AG09309 (cell line): ENCODE measurements at places on chromosomes 11 and 22.
A peak's percentile ranks its signal among the peaks of the same experiment; 100 is the strongest.

DNA sequence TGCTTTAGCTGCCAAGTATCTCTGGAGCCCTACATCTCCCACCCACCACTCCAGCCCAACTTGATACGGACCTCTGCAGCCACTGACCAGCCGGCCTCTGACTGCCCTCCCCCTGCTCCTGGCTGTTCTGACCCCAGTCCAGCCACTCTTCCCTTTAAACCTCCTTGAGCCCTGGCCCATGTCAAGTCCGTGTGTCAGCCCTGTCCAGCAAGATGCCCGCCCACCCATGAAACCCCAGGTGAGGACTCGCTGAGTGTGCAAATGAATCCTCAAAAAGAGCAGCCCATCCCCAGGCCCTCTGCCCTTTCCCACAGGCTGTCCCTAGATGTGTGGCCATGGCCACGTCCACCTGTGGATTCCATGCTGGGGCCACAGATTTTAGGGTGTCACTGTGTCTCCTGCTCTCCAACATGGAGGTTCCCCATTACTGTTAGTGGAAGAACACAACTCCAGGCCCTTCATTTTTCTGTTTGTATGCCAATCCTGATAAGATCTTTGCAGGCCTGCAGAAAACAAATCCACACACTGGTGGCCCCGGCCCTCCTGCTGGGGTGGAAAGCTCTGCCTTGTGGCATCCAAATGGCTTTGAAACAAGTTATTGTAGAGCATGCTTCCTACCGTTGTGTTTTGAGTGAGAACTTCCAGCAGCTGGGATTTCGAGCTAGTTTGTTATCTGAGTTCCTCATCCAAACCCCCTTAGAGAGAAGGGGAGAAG, 22.7 kb upstream of the ADORA2A start:
- no peak for DNase-seq

- no peak for DNase-seq
These were observed 319.5 kb downstream of the TENM4 start for GRCh38 chr11:79121351-79121750.

GRCh38 chr22:18065256-18065655, 12.5 kb upstream of the PEX26 start:
- no peak for DNase-seq

DNA sequence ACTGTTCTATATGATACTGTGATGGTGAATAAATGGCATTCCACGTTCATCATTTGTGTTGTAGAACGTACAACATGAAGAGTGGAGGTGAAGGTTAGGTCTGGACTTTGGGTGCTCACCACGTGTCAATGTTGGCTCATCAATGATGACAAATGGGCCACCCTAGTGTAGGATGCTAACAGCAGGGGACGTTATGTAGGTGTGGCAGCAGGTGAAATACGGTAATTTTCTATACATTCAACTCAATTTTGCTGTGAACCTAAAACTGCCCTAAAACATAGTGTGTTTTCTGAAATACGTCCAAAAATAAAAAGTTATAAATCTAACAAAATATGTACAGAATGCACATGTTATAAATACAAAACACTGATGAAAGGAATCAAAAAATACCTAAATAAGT, 6.2 kb downstream of the KRTAP5-6 start:
- DNase-seq, result no peak

GRCh38 chr11:117226388-117227385, 5.2 kb downstream of the PCSK7 start:
- peak; percentile 46 for DNase-seq

DNA sequence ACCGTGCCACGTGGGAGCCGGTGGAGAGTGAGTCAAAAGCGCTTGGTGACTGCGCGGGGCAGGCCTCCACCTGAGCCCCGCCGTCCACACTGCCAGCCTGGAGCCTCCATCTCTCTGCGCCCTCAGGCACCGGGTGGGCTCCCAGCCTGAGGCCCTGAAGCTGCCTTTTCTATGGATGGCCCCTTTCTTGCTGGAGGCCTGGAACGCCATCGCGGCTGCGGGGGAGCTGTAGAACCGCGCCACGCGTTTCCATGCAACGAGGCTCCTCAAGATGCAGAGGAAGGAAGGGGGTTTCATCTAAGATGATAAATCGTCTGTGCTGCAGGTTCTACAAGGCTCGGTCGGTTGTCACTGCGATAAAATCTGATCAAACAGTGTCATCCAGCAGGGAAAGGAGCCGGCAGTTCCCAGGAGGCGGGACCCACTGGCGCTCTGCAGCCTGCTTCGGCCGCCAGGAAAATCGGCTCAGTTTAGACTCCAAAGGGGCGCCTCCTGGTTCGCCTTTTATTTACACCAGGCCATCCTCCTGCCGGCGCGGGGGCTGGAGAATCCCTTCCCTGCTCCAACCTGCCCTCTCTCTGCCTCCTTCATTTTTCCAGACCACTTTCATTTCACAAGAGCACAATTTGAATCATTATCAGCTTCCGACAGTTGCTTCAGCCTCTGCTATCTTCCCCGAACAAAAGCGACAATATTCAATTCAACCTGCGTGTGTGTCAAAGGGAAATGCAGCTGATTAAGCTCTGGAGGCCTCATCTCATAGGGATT, 624.4 kb downstream of the BRD1 start:
- DNase-seq, result no peak

DNA sequence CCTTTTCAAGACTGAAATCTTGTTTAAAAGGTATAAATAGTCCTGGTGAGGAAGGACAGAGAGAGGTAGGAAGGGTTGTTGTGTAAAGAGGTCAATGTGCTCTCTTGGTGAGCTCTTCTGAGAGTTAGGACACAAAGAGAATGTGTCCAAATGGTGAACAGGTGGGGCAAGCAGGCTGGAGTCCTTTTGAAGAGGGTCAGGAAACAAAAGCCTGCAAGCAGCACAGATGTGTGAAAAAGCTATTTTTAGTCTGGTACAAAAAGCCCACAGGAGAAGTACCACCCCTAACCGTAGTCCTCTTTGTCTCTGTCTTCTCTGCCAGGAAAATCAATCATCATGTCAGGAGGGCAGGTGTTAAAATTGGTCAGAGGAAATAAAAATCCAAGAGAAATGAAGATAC, 54.4 kb upstream of the SYN3 start:
- no peak for DNase-seq

- DNase-seq, result peak; percentile 78
These were observed 21.2 kb downstream of the TBRG1 start for GRCh38 chr11:124643605-124644425.

GRCh38 chr22:24095826-24096757, 85.0 kb downstream of the CABIN1 start:
- DNase-seq, result no peak

DNA sequence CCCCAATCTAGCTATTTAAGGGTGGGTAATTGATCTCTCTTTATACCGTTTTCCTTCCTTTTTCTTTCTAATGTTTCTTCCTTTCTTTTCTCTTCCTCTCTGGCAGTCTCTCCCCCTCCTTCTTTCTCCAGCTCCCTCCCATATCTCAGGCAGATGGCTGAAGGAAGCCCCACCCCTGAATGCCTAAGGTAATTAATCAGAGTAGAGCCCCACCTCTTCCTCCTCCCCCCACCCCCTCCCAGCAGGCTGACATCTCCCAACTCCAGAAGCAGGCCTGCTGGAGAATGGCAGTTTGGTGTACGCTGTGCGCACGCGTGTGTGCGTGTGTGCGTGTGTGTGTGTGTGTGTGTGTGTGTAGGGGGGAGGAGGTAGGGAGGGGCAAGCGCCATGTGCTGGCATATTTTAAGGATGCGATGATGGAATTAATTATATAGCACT, 122.6 kb downstream of the APOL5 start:
- DNase-seq, result peak; percentile 95

DNA sequence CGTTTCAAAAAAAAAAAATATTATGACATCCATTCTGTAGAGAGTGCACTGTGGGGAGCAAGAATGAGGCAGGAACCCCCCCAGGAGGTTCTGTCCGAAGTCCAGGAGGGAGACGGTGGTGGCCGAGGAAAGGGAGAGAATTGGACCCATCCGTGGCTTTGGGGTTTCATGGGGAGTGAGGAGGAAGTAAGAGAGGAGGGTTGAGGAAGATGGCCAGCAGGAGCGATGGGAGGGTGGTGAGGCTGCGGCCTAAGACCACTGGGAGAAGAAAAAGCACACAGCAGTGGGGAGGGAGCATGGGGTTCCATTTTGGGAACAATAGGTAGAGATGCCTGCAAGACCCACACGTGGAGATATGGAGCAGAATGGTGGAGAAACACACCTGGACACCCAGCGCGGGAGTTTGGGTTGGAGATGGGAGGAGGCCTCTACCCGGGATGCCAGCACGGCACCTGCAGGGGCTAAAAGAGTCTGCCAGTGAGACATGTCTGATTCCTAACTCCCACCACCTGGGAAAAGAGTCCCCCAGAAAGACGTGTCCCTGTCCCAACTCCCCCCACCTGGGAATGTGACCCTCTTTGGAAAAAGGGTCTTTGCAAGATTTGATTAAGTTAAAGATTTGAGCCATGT, 72.5 kb upstream of the SHANK2 start:
- DNase-seq, result no peak

- no peak for DNase-seq
These were observed 36.5 kb downstream of the NECTIN1 start for GRCh38 chr11:119692540-119692820.

- no peak for DNase-seq
These were observed 157.1 kb downstream of the FBXO7 start for GRCh38 chr22:32631507-32632255.

GRCh38 chr11:83409891-83410290, 123.7 kb upstream of the CCDC90B start:
- DNase-seq, result no peak

DNA sequence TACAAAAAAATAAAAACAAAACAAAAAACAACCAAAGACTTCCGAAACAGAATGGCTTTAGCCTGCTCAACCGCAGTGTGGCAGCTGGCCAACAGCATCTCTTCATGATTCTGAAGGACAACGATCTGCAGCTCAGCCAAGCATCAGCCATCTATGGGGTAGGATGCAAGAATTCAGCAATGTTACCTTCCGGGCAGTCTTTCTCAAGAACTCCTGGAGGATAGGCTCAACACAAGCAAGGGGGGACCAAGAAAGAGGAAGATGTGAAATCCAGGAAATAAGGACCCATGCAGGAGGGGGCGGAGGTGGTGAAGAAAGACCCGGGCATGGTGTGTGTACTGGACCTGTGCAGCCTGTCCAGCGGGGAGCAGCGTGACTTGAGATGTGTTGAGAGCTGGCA, 3.5 kb upstream of the TSPO start:
- no peak for DNase-seq

DNA sequence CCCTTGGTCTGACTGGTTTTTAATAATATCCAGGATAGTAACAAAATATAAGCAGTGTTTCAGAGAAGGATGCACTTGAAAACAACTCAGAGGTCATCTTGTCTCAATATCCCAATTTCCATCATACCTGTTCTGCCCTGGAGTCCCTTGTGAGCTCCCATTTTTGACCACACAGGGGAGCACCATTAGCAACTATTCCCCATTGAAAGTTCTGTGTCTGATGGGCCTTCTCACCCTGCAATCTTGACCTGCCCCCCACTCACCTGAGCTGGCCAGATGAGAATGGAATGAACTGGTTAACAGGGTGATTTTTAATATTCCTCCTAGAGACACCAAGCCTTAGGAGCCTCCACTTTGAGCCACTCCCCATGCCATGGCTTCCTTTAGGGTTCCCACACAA, 3.8 kb upstream of the CAPN5 start:
- no peak for DNase-seq

DNA sequence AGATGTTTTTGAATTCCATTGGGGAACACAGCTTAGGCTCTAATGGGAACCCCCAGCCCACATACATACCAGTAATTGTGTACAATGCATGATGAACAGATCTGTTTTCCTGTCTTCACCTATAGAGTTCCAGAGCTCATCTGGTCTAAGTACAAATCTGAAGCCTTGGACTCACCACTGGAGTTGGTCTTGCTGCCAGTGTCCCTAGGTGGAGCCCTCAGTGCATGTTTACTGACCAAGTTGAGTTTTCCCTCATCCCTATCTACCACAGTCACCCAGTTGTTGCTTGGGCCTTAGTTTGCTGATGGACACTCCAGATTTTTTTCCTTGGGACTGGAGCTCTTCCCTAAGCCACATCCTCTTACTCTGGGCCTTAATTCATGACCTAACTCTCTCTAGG, 159.2 kb upstream of the DDI1 start:
- no peak for DNase-seq

GRCh38 chr22:41242396-41243117, 1.8 kb upstream of the CHADL start:
- no peak for DNase-seq

DNA sequence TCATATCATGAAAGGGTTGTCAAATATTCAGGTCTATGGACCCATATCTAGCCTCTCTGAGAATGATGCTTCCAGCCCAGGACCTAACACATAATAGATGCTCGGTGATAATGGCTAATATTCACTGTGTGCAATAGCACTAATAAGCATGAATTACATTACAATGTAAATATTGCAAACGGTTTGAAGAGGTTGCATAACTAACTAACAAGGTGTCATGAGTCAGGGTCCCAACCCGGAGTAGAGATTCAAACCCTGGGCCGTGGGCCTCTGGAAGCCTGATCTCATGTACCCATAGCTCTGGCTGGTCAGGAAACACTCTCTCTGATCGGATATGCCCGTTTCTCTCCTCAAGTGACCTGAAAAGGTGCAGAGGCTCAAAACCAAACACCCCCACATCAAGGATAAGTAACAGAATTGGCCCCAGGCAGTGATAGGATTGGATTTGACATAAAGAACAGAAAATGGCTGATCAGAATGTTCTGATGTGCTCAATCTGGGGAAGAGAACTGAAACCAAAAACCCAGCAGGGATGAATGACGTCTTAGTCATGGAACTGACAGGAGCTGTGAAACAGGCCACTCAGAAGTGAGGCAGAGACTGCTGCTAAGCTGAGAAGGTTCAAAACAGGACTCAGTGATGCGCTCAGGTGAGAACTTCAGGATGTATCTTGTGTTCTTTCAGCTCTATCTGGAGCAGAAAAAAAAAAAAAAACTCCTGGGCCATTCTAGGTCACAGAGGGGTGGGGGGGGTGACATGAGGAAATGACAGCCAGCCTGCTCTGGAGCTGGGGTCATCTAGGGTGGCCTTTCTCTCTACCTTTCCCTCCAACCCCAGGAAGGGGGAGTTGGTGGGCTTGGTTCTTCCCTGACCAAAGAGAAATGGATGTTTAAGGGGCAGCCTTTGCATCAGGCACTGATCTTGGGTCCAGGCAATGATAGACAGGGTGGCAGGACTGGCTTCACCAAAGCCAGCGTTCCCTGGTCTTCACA, 6.6 kb upstream of the KCTD17 start:
- no peak for DNase-seq

GRCh38 chr11:71934213-71934612, 5.4 kb downstream of the RNF121 start:
- DNase-seq, result no peak

DNA sequence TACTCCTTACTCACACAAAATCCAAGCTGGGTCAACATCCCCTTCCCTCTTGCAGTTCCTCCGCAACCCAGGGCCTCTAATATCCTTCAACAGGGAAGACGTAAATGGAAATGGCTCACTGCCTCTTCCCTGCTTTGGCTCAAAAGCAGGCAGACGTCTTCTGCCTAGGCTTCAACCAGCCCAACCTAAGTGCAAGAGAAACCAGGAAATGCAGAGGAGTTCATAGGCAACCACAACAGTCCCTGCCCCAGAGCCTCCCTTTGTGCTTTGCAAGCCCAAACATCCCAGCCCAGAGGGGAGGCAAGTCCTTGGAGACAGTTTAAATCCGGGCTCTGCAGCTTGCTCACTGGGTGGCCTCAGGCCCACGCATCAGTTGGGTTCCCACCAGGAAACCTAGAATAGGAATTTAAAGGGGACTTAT, 33.3 kb downstream of the CD6 start:
- DNase-seq, result no peak

- DNase-seq, result no peak
These were observed 15.5 kb upstream of the TSPAN18 start for GRCh38 chr11:44711113-44711786.

GRCh38 chr11:71962428-71963038, 33.7 kb downstream of the RNF121 start:
- DNase-seq, result peak; percentile 23
